NCI-H1092 (cell line): ENCODE measurements at places on chromosomes 7 and 10.

DNA sequence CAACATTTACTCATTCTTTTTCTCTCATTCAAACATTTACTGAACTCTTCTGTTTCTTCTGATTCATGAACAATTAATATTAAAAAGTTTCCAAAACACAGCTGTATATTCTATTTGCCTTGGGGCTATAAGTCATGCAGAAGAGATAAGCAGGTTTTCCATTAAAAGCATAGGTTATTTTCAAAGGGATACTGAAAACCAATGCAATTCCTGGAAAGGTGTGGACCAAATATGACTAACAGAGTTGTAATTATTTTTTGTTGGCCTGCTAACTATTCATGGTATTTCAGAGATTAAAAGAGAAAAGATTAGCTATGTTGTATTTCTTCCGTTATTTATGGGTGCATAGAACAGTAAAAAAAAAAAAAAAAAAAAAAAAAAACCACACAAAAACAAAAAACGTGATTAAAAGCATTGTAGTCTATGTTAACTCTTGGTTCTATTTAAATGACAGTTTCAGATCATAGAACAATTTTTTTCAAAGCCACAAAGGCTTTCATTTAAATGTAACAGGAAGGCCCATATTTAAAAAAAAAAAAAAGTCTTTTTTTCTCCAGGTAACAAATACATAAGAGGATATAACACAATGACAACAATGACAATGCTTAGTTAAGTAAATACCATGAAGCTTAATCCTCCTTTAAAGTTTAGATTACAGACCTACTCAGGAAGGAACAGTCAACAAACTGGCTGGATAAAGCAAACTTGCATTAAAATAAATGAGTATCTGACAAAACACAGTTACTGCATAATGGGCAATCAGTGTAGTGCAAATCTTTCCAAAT, 1042.9 kb downstream of the GATA3 start:
- DNase-seq = no peak

DNA sequence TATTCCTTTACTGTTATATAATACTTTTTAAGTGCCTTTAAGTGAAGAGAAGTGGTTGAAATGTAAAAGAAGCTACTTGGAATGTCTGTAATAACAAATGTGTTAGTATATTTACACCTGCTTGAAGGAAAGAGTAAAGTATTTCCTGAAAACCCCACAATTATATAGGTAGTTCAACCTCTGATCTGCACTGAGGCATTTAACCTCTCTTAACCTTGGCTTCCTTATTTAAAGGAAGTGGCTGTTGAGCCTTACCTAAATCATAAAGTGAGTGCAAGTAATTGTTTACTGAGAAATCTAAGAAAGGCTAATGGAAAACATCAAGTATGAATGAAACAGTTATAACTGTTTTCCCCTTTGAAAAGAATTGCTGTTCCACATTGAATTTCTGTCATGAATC, 294.5 kb downstream of the ADK start:
- DNase-seq = no peak

DNA sequence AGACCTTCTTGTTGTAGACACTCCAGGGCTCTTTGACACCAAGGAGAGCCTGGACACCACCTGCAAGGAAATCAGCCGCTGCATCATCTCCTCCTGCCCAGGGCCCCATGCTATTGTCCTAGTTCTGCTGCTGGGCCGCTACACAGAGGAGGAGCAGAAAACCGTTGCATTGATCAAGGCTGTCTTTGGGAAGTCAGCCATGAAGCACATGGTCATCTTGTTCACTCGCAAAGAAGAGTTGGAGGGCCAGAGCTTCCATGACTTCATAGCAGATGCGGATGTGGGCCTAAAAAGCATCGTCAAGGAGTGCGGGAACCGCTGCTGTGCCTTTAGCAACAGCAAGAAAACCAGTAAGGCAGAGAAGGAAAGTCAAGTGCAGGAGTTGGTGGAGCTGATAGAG, 5.5 kb downstream of the GIMAP7 start:
- no peak for DNase-seq

DNA sequence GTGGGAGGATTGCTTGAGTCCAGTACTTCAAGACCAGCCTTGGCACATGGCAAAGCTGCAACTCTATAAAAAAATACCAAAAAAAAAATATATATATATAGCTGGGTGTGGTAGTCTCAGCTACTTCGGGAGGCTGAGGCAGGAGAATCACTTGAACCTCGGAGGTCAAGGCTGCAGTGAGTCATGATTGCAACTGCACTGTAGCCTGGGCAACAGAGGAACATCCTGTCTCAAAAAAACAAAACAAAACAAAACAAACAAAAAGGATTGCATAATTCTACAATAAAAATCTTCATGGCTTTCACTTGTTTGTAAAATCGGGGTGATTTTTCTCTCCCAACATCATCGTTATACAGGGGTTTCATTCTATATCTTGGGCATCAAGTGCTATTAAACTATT, 35.1 kb downstream of the GUSB start:
- DNase-seq = no peak

- DNase-seq = no peak
Observed at GRCh38 chr10:27447540-27447939, 56.6 kb upstream of the RAB18 start.
